ENCODE measurements at places on chromosomes 6 and 20.

DNA sequence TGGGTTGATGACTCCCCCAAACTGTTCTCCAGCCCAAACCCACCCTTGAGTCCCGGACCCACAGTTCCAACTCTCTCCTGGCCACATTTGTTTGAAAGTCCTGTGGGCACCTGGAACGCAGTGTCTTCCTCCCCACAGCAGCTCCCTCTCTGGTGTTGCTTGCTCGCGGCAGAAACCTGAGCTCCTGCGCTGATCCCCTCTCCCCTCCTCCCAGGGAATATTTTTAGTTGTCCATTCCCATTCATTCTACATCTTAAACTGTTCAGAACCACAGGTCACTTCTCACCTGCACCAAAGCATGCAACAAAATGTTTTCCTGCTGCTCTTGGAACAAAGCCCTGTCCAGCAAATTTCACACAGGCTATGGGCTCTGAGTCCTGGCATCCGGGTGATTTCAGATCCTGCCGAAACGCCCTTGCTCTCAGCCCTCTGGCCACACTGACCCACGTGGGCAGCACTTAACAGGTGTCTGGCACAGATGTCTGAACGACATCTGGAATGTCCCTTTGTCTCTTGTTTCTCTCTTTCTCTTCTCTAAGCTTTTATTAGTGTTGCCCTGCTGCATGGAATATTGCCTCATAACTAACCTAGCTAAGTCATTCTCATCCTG, 27.0 kb upstream of the PMEPA1 start:
- DNase-seq: no peak

GRCh38 chr20:34403908-34404307, 40.8 kb downstream of the ITCH start:
- no peak for DNase-seq

GRCh38 chr20:1707588-1708449, 50.2 kb upstream of the SIRPG start:
- no peak for DNase-seq

- DNase-seq: no peak
Measured at GRCh38 chr6:166646716-166647115, 19.7 kb upstream of the RPS6KA2 start.

DNA sequence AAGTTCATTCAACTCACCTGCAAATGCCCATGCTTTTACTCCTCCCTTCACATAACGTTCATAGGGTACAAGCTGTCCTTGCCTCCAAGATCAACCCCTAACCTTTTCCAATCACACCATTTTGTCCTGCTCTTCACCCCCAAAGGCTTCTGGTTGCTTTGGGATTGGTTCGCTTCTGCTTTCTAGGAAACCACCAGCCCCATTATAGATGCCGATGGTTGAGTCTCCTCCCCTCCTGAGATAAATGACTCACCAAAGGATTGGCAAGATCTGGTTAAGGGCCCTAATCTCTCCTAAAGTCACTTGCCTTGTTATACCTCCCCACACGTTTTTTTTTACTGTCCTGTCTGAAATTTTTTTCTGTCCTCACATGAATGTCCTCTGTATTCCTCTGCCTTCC, 311.4 kb downstream of the HACE1 start:
- DNase-seq: no peak

- DNase-seq: no peak
Measured at GRCh38 chr6:132261354-132261753, 139.9 kb downstream of the MOXD1 start.

DNA sequence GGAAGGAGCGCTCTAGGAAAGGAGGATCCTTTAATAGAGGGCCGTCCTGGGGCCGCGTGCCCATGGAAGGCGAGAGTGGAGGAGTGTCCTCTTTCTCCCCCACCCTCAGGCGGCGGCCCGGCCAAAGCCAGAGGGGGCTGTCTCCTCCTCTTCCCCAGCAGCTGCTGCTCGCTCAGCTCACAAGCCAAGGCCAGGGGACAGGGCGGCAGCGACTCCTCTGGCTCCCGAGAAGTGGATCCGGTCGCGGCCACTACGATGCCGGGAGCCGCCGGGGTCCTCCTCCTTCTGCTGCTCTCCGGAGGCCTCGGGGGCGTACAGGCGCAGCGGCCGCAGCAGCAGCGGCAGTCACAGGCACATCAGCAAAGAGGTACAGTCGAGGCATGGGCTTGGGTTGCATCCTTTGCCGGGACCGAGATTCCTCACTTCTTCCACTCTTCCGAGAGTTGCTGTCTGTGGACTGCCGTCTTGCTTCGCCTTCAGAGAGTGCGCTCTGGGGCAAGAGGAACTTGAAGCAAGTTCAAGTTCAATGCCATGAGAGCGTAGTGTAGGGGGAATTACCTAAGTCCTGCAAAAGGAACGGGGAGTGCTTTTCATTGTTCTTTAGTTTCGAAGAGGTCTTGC, at the start of gene LAMA2:
Gene LAMA2 (plus strand): TSS at position 148 of the 621 bp plus-strand sequence. CDS start 108 bp downstream, at position 256.
- DNase-seq: peak; percentile 84

- DNase-seq: no peak
Measured at GRCh38 chr20:37940858-37941257, 37.9 kb downstream of the VSTM2L start.

GRCh38 chr20:46777331-46777730, 67.9 kb downstream of the SLC2A10 start:
- DNase-seq: no peak

GRCh38 chr20:34495916-34496315, 20.3 kb upstream of the DYNLRB1 start:
- no peak for DNase-seq

GRCh38 chr6:97947841-97948240, 664.8 kb upstream of the MMS22L start:
- DNase-seq: no peak

DNA sequence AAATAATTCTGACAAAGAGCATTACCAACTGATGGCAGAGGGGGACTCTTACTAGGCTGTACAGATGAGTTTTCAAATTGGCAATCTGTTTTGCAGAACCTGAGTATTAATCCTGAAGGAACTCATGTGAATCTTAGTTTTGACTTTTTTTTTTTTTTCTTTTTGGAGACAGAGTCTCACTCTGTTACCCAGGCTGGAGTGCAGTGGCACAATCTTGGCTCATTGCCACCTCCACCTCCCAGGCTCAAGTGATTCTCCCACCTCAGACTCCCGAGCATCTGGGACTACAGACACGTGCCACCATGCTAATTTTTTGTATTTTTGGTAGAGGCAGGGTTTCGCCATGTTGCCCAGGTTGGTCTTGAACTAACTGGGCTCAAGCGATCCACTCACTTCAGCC, 49.3 kb downstream of the KCTD20 start:
- no peak for DNase-seq

DNA sequence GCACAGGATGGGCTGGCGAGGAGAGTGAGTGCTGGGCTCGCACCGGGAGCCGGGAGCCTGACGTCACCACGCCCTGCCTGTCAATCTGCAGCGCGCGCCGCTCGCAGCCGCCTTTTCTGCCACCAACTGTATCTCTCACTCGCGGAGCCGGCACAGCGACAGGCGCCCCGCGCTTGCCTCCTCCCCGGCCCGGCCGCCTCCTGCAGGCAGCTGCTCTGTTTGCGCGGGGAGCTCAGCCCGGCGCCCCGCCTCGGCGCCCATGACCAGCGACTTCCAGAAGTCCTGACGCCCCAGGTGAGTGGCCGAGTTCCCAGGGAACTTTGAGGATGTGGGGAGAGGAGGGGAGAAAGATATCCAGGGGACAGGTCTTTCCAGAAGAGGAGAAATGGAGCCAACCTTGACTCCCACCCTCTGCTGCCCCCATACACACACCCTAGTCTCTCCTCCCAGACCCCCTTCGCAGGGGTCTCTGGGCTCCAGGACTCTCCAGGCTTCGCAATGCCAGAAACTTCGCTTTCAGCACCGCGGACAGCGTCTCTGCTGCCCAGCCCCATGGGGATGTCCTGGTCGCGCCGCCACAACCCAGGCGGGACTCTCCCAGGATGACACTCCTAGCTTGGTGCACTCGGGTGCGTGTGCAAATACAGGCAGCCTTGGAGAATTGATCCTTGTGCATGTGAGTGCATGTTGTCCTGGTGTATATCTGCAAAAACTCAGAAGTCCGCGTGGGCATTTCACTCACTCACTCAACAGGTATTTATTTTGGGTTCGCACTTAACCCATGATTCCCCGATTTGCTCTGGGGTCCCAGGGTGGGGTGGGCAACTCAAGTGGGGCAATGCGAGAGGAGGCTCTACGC, at the start of gene GPR6:
Gene GPR6 (plus strand): TSS at position 138 of the 859 bp plus-strand sequence. CDS start 802 bp downstream, outside the sequence.
- peak; percentile 96 for DNase-seq

DNA sequence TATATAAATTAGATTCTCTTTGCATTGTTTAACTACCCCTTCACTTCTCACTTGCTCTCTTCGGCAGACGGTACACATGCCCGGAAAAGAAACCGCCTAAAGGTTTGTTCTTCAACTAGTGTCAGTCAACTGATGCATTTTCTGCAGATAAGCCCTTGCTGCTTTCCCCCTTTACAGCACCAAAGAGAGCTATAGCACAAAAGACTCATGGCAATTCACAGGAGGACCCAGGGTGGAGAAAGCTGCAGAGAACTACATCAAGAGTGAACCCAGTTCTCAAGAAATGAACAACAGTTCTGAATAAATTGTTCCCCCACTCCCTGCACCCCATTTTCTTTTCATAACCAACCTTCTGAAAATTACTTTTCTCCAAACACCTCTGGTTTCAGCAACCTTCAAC, 8.9 kb downstream of the CD164 start:
- no peak for DNase-seq

- DNase-seq: no peak
Measured at GRCh38 chr6:37956711-37957275, 137.3 kb downstream of the ZFAND3 start.

DNA sequence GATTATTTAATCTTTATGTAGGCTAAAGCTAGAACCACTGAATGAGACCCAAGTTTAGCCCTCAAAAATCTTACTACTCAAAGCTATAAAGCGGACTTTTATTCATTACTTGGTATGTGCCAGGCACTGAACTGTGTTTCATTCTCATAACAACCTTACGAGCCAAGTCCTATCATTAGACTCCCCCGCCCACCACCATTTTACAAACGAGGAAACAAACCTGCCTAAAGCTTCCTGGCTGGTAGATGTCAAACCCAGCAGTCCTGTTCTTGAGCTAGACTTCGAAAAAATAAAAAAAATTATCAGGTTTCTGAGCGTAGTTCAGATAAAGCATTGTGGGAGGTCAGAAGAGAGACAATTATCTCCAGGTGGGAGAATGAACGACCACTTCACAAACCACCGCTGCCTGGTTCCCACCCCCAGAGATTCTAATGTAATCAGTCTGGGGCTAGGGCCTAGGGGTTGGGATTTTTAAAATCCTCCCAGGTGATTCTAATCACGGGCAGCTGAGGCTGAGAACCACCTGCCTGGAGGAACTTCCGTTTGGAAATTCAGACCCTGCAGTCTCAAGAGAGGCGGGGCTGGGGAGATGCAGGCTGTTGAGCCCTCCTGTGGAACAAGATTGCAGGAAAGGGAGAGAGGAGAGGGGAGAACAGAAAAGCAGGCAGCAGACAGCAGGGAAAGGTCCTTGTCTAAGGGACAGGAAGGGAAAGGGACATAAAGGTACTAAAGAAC, 8.6 kb downstream of the ADTRP start:
- DNase-seq: no peak

DNA sequence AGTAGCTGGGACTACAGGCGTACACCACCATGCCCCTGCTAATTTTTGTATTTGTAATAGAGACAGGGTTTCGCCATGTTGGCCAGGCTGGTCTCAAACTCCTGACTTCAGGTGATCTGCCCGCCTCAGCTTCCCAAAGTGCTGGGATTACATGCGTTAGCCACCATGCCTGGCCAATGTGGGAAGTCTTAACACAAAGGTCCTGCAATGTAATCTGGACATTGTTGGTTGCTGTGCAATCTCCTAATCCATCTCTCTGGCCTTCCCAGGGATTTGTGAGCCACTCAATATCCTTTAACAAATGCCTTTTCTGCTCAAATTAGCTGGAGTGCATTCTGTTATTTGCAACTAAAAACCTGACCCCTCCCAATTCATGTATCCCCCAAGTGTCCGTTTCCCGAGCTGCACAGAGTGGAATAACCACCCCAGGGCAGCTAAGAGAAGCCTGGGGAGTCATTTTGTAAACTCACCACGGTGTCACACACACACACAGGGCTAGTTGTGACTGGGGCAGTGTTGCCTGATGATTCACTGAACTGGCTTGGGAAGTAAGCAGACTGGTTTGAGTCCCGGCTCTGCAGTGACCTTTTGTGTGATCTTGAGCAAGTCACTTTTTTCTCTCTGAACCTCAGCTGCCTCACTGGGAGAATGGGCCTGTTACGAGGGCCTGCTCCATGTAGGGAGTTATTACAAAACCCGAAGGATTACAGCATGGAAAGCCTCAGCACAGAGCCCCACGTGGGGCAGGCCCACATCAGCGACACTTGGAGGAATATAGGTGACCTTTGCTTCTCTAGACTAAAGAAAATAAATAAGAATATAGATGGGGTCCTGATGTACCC, 152.3 kb downstream of the ZMYND8 start:
- no peak for DNase-seq

- no peak for DNase-seq
Measured at GRCh38 chr6:110524305-110524704, 47.9 kb upstream of the SLC22A16 start.

DNA sequence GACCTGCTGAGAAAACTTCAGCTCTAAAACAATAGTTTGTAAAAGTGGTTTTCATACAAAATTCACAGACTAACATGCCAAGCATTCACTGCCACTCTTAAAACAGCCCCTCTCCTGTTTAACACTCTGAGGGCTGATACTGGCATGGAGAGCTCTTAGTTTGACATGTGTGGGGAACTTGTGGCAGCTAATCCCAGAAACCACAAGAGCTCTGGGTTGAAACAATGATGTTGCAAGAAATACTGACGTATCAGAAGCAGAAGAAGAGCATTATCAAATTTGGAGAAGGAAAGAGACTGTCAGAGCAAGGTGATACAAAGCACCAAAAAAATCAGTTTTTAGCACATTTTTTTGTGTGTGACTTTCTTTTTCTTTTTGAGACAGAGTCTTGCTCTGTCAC, 5.1 kb downstream of the BEND3 start:
- no peak for DNase-seq

DNA sequence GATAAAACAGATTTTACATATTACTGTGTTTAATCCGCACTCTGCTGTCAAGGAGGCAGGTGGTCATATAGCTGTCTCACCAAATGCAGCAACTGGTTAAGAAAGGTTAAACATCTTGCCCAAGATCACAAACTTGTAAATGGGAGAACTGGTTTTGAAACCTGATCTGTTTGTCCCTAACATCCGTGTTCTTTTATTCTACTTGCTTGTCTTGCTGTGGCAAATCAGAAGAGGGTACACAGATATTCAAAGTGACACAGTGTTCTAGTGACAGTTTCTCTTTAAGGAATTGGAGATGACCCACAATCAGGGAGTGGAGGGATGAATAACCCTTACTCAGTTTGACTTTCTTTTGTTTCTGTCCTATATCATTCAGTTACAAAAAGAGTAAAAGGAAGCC, 83.0 kb upstream of the SGK1 start:
- no peak for DNase-seq

- DNase-seq: no peak
Measured at GRCh38 chr6:113301651-113302050, 555.5 kb upstream of the MARCKS start.
